ENCODE measurements at places on chromosomes 7 and 10.

GRCh38 chr7:76272851-76273497, 29.5 kb upstream of the HSPB1 start:
- peak; percentile 55 for DNase-seq

DNA sequence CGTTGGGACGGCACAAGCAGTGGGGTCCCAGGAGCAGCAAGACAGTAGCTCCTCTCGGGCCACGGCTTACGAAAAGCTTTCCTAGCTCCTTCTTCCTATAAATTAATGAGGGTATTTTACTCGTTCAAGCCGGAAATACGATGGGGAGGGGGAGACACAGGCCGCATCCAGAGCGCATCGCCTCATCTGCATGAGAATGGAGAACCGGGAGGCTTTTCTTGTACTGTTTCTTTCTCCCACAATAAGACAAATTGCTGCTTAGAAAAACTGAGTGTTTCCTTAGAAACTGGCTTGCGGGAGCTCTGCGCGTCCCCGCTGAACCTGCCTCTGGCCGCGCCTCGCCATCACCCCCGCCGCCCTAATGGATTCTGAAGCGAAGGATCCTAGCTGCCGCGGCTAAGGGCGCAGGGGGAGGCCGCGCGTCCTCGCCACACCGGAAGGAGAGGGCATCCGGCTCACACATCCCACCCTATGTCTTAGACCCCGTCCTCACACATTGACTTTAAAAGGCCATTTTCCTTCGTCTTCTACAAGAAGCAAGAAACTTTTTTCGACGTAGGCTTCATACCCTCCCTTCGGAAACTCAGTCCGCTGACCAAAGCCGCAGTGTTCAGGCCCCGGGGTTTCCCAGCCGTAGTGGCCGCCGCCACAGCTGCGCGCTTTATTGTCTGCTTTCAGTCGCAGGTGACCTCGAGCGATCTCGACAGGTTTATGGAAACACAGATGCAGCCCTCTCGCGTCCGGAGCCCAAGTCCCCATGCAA, 8.8 kb downstream of the NXPH1 start:
- DNase-seq = no peak

DNA sequence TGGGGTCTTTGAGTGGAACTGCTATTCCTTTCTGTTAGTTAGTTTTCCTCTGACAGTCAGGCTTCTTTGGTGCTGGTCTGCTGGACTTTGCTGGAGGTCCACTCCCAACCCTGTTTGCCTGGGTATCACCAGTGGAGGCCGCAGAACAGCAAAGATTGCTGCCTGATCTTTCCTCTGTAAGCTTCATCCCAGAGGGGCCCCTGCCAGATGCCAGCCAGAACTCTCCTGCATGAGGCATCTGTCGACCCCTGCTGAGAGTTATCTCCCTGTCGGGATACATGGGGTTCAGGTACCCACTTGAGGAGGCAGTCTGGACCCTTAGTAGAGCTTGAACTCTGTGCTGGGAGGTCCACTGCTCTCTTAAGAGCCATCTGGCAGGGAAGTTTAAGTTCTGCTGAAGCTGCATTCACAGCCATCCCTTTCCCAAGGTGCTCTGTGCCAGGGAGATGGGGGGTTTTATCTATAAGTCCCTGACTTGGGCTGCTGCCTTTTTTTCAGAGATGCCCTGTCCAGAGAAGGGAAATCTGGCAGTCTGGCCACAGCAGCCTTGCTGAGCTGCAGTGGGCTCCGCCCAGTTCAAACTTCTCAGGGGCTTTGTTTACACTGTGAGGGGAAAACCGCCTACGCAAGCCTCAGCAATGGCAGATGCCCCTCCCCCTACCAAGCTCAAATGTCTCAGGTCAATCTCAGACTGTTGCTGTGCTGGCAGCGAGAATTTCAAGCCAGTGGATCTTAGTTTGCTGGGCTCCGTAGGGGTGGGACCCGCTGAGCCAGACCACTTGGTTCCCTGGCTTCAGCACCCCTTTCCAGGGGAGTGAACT, 89.7 kb upstream of the CDK6 start:
- DNase-seq = no peak

GRCh38 chr7:21106296-21106732, 319.6 kb upstream of the SP8 start:
- DNase-seq = no peak

DNA sequence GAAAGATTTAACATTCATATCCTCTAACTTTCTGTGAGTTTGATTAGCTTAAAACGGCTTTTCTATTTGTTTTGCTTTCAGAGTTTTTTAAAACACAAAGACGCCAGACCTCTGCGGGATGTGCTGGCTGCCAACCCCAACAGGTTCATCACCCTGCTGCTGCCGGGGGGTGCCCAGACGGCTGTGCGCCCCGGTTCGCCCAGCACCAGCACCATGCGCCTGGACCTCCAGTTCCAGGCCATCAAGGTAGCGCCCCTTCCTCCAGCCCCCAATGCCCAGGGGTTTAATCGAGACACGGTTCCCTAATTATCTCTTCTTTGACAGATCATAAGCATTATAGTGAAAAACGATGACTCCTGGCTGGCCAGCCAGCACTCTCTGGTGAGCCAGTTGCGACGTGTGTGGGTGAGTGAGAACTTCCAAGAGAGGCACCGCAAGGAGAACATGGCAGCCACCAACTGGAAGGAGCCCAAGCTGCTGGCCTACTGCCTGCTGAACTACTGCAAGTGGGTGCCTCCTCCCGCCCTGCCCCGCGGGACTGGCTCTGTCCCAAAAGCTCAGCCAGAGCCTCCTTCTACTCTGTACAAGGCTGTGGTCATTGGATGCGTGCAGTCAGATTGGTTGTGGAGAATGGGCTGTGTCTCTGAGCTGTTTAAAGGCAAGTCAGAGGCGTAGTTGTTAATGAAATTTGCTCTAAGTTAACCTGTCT, 71.2 kb downstream of the TRRAP start:
- DNase-seq = no peak

DNA sequence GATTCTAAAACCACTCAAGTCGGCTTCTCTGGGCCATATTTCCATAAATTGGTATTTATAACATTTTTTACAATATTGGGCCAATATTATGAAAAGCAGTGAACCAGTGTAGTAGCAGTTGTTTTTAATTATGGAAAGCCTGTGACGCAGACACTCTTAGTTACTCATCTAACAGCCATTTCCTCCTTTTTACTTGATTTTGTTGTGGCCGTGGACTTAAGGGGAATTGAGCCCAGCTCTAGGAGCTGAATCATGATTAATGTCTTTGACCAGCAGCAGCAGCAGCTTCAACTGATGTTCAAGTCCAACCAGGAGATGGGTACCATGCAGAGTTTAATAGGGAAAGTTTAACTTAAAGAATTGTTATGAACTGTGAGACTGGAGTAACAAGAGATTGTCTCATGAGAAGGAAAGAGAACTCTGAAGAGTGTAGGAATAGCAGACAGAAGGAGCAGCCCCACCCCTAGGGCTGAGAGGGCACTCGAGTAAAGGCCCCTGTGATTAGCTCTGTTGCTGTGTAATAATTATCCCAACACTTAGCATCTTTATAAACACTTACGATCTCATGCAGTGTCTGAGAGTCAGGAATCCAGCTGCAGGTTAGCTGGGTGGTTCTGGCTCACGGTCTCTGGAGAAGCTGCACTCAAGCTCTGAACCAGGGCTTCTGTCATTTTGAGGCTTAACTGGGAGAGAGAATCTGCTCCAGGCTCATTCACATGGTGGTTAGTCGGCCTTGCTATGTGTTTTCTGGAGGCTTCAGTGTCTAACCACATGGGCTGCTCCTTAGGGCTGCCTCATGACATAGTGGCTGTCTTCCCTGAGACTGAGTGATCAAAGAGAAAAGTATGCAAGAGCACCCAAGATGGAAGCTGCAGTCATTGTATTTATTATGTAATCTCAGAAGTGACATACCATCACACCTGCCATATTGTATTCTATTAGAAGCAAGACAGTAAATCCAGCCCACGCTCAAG, 4.6 kb downstream of the LANCL2 start:
- no peak for DNase-seq

DNA sequence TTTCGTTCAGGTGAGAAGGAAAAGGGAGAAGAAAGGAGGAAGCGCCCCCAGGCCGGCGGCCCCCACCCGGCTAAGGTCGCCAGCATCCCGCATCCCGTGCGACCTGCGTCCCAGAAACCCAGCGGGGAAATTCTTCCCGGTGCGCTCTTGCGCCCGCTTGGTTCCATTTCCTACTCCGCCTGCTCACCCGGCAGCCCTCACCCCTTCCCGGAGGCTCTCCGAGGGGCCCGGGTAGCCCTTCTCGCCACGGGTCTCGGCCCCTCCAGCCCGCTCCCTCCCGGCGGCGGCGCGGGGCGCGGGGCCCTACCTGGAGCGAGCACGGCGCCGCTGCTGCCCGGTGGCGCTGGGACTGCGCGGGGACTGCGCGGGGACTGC, at the start of gene PRKCQ:
Gene PRKCQ, minus strand, starts transcription at position 373 of the 375 bp plus-strand sequence. CDS start 65,141 bp downstream, outside the sequence.
- no peak for DNase-seq

DNA sequence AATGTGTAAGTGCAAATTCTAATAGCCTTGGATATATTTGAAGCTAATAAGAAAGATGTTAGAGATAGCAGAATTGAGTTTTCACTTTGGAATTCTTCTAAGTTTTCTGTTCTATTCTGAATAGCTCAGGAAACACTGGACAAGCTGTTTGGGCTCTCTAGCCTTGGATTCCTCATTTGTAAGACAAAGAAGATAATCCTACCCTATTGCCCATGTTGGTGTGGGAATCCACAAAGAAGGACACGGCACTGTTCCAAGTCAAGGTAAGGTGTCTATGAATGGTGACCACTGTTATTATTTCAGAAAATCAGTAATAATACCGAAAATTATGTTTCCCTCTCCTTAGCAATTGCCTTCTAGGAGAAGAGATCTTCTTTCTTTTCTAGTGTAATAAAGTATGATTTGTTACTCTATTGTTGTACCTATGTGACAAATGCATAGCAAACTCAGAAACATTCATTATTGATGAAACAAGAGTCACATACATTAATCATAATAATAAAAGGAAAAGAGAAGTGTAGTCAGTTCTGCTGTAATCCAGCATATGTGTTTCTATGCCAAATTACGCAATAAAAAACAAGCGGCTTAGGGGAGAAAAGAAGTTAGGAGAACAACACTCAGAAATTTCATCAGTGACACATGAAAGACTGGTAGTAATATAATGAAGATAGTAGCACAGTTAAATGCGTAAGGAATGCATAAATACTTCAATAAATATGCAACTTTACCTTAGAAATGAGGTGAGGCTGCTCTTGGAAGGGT, 1012.3 kb upstream of the PHF14 start:
- DNase-seq = no peak

Data from NCI-H1092 treated with DMSO at 0.1 percent for 48 hours (cell line).